ENCODE measurements at places on chromosomes 5 and 9.

GRCh38 chr9:72486594-72486955, 34.8 kb upstream of the TMC1 start:
- DNase-seq: no peak

DNA sequence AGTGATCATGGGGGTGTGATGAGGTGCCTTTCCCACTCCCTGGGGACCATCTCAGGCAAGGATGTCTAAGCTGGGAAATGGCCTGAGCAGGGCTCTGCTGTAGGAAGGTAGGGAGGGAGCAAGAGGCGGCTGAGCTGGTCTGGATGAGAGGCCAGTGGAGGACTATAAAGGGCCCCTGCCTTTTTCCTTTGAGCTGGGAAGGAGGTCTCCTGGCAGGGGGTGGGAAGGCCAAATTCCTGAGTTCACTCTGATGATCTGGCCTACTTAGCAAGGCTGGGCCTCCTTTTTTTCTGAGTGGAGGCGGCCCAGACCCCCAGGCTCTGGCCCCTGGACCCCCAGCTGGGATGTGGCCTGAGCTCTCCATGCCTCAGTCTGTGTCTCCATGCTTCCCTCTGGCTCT, 14.3 kb upstream of the PITX1 start:
- no peak for DNase-seq

DNA sequence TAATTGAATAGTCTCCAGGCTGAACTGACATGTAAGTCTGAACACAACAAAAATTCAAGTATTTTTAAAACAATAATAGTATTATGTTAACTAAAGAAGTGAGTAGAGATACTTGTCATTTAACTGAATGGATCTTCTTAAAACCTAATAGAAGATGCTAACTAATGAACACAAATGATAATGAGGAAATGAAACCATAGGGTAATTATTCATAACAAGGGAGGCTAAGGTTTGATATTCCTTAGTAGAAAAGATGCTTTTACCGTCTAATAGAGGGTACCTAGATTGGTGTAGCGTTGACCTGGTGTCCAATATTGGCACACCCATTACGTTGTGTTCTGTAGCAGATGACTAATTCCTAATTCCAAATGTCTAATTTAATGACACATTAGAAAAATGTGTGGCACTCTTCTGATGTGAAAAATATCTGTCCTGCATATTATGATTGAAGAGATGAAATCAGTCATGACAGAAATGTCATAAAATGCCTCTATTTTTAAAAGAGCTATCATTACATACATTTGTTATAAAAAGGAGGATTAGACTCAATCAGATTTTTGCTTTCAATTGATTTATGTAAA, 14.9 kb upstream of the DAB2 start:
- no peak for DNase-seq

DNA sequence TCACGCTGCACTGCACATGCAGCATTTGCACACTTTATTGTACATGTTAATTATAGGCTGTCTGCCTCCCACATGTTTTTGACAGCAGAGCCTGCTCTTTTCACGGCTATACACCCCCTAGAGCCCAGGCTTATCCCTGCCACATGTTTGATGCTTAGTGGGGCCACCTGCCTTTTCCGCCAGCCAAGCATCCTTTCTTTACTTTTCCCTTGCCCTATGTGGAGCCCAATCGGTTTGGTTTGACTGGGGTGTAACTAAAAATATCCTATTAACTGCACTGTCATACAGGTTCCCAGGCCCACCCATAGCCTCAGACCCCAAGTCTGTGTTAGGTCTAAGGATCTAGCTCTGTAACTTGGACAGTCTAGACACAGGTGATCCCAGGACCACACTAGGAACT, 18.9 kb upstream of the S1PR3 start:
- DNase-seq: no peak

- no peak for DNase-seq
Measured at GRCh38 chr9:34318163-34318790, 10.8 kb downstream of the KIF24 start.

- no peak for DNase-seq
Measured at GRCh38 chr5:175658299-175659145, 651 bp downstream of the HRH2 start.

- DNase-seq: no peak
Measured at GRCh38 chr9:99592834-99593574, 228.7 kb upstream of the NR4A3 start.

- DNase-seq: peak; percentile 61
Measured at GRCh38 chr9:120941046-120941770, 14.6 kb upstream of the TRAF1 start.

- DNase-seq: no peak
Measured at GRCh38 chr5:148978370-148979082, 84.3 kb downstream of the SH3TC2 start.

DNA sequence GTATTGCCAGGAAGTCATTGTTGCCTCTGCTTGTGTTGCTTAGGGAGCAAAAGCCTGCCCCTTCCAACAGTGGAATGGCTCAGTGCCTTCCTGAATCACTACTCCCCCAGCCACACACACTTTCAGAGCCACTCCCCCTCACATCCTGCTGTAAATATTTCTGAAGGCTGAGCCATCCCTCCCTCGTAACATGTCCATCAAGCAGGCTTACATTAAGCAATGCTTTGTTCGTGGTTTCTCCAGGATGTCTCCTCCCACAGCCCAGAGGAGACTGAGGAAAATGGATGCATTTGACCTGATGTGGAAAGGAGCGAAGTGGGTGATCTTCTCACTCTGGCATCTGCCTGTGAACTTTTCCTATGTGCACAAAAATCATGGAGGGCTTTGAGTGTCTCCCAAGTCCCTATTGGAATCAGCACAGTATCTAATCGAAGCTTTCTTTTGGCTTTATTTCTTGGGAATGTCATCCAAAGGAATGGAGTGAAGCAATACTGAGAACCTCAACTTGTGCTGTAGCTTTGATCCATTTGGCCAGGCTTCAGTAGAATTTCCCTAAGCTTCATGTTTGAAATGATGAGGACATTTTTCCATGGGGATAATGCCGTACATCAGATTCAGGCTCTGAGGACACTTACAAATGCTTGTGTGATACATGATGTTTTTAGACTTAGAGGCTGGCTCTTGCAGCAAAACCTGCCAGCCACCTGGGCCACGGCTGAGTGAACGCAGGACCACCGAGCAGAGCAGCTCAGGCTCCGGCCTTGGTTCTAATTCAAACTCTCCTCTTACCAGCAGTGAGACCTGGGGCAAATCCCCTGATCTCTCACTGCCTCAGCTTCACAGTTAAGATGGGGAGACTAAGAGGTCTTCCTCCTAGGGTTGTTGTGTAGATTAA, 389.1 kb downstream of the ENC1 start:
- peak; percentile 97 for DNase-seq

GRCh38 chr5:3324421-3325101, 271.1 kb upstream of the IRX1 start:
- DNase-seq: no peak

DNA sequence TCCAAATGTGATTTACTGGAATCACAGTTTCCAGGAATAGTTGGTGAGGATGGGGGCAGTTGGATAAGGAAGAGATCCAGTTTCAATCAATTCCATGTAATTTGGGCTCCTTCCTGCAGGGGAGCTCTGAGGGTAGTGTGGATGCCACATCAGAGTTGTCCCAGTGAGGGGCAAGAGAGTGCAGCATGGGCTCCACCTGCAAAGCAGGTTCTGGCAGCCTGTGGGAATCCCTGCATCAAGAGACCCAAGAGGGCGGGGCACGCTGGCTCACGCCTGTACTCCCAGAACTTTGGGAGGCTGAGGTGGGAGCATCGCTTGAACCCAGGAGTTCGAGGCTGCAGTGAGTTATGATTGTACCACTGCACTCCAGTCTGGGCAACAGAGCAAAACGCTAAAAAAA, 188.5 kb downstream of the CACNA1B start:
- DNase-seq: no peak

DNA sequence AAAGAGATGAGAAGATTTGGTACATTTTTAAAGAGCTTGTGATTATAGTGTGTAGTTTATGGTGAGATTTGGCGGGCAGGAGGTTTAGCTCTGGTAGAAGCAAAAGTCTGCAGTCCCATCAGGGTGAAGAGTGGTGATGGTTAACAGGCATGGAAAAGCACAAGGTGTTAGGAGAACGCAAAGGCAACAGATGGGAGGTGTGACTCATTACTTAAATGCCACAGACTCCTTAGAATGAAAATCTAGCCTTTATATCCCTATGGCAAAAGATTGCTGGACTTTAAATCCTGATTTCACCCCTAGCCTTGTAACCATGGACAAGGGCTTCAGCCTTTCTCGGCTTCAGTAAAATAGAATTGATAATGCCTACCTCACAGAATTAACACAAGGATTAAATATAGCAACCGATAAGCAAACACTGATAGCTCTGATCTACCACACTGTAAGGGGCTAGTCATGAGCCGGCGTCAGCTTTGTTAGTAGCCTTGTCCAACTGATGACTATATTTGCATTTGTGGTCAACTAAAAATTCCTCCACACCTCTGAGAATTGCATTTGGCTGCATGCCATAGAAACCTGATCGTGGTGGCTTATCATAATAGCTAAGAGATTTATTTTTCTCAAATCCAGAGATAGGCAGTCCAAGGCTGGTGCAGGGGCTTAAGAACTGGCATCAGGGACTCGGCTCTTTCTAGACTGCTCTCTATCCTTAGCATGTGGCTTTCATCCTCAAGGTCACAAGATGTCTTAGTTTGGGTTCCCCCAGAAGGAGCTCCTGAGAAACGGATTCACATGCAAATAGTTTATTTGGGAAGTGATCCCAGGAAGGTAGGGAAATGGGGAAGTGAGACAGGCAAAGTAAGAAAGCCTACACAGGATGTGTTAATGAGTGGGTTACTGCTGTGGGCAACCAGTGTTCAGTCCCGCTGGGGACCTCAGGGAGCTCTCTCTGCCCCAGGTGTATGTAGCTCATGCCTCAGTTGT, 19.6 kb downstream of the MFAP3 start:
- no peak for DNase-seq

GRCh38 chr9:71791875-71792274, 23.6 kb upstream of the CEMIP2 start:
- DNase-seq: peak; percentile 70

- DNase-seq: no peak
Measured at GRCh38 chr9:22105005-22105722, 96.1 kb upstream of the CDKN2B start.

DNA sequence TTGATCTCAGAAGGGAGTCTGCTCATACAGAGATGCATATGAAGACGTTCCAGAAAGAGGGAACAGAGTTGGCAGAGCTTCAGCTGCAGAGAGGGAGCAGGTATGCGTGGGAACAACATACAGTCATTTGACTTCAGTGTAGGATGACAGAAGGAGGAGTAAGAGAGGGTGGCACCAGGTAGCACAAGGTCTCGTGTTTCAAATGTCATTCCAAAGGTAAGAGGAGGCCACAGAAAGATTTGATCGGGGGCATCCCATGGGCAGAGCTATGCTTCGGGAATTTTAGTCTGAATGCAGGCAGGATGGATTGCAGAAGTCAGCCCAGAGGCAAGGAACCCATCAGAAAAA, 367.1 kb downstream of the CDK5RAP2 start:
- DNase-seq: no peak

DNA sequence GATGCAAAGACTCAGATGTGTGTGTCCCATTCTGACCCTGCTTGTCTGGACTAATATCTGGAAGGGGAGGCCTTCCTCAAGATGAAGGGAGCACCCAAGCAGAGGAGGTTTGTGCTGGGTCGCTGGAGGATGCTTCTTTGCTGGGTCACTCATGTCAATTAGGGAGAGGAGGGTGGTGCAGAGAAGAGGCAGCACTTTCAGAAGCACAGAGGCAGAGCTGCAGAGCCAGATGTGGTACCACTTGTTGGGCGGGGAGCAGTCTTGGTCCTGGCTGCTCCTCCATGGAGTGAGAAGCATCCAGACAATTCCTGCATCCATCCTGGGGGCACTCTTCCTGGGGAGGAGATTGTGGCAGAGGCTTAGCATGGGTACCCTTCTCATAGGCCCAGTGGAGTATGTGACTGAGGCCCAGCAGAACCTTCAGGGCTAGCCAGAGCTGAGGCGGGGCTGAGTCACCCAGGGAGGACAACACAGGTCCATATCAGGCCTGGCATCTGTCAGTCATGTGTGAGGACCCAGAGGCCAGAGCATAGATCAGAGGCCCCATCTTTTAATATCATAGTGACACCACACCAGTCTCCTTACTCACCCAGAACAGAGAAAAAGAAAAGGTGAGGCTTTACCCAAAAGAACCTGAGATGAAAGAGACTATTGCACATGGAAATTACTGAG, 59.8 kb downstream of the TNFSF15 start:
- no peak for DNase-seq

- peak; percentile 14 for DNase-seq
Measured at GRCh38 chr5:93349613-93350012, 231.4 kb downstream of the NR2F1-AS1 start.

DNA sequence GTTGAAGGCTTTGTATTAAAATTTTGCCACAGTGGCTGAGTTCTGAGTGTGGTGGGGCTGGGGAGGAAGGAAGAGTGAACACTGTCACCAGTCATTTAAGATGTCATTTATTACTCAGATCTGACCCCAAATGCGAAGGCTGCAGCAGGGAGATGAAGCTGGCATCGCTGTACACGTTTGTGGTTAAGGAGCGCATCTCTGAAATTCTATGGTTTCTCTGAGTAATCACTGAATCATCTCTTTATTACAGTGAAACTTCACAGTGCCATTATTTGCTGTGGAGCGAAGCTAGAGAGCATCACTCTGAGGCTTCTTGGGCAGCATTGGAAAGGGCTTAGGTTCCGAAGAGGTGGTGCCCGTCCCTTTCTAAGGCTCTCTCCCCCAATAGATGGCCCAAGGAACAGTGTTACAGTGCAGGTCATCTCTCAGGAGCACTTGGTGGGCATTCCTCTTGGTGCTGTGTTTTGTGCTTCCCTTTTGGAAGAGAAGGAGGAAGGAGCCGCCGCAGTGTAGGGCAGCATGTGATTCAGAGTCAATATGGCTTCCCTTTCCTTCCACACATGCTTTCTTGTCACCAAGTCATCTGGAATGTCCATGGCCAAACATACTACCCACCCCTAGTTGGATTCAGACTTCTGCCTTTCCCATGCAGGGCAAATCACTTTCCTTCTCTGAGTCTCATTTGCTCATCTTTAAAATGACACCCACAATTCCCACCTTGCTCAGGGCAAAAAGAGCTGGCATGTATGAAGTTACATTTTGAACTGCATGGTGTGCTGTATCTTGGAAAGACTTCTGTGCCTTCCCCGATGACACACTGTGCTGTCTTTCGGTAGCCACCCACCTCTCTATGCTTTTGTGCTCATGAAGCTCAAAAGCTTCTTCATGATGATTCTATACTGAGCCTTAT, 9.3 kb upstream of the TEX48 start:
- peak; percentile 92 for DNase-seq

DNA sequence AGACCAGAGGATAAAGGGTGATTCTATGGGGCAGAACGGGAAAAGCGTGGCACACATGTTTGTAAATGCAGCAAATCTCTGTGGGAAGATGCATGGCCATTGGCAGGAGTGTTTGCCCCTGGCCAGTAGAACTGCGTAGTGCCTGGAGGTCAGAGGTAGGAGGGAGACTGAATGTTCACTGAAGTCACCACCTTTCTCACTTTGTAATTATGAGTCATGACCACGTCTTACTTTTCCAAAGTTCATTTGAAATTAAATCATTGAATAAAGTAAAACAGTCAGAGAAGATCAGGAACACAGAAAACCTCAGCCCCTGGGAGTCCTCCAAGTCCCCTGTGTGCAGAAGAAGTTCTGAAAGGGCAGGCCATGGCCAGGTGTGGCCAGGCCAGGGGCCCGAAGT, 4.6 kb downstream of the PTGES start:
- no peak for DNase-seq
